Dorsolateral prefrontal cortex (tissue), 122 donors: ENCODE measurements at places on chromosomes 6 and 20.
A peak's percentile ranks its signal among the peaks of the same experiment; 100 is the strongest.

- DNase-seq = no peak
These were observed 28.2 kb upstream of the NOX3 start for GRCh38 chr6:155483858-155484257.

DNA sequence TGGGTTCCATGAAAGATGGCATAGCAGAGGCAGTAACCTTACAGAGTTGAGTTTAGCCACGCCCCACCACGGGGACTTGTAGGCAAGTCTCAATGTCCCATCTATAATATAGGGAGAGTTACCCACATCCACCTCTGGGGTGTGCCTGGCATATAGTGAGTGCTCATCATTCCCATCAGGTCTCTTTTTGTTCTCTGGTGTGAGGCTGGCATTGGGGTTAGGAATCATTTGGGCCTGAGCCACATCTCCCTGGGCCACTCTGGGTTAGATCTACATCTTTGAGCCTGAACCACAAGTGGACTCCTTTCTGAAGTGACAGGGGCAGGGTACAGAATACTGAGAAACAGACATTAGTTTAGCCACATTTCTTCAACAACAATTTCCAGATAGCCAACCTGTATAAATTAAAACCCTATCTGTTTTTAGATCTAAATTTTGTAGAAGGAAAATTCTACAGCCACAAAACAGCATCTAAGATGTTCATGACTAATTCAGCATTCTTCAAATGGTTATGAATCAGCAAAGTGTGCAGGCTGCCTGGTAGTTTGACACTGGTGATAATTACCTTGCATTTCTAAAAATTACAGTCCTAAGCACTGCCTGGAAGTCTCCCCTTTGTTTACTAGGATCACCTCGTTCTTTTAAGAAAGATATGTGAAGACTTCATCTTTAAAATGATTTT, 20.1 kb downstream of the RNF24 start:
- DNase-seq = no peak

DNA sequence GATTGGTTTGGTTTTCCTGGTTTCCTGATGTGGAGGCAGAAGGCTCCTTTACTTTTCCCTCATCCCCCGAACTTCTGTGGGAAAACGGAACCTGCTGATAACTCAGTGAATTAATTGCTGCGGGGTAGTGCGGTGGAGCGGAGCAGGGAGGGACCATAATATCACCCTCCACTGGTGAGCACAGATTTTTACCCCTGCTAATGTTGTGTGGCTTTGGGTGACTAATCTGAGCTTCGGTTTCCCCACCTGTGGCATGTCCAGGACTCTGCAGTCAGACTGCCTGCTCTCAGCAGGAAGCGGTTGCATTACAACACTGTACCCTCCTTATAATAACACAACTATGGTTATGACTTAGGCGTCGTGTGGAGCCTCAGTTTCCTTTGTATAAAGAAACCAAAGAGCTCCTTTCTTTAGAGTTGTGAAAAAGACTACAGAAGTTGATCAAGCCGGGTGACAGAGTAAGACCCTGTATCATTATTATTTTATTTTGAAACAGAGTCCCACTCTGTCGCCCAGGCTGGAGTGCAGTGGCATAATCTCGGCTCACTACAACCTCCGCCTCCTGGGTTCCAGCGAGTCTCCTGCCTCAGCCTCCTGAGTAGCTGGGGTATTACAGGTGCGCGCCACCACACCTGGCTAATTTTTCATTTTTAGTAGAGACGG, 2.2 kb upstream of the ID1 start:
- no peak for DNase-seq

DNA sequence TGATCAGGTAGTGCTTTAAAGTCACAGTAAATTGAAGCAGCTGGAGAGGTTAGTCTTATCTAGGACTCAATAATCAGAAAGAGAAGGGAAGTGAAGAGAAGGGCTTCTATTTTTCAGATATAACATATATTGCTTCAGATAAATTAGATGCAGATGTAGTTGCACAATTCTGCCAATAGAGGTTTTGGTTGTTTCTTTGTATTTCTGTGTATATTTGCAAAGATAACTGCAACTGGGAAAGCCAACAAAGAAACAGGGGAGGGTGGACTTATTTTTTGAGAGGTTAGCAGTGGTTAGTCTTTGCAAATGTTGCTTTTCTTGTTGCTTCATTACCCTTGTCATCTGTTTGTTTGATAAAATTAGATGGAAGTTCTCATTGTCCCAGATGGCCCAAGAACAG, 106.6 kb downstream of the ADGRG6 start:
- no peak for DNase-seq

DNA sequence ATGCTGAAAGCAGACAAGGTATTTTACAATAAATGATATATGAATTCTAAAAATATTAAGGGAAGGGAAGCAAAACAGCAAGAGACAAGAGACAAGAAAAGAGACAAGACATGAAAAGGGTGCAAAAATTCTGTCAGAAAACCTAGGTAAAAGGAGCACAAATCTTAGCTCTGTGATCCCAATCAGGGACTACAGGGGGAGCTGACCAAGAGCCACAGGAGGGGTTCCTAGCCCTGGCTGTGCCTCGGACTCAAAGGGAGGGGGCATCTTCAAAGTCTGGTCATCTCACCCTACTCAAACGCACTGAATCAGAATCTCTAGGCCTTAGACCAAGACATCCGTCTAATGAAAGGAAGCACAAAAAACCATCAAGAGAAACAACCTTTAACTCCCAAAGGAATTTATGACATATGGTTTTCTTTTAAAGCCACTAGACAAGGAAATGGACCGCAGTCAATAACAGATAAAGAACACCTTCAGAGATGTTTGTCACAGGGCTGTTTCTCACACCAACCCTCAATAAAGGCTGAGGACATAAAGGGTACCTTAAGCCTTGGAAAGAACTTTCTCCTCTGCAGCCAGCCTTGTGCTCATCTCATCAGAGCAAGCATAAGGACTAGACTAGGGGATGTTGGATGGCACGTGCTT, 130.4 kb upstream of the CDYL start:
- DNase-seq = no peak

DNA sequence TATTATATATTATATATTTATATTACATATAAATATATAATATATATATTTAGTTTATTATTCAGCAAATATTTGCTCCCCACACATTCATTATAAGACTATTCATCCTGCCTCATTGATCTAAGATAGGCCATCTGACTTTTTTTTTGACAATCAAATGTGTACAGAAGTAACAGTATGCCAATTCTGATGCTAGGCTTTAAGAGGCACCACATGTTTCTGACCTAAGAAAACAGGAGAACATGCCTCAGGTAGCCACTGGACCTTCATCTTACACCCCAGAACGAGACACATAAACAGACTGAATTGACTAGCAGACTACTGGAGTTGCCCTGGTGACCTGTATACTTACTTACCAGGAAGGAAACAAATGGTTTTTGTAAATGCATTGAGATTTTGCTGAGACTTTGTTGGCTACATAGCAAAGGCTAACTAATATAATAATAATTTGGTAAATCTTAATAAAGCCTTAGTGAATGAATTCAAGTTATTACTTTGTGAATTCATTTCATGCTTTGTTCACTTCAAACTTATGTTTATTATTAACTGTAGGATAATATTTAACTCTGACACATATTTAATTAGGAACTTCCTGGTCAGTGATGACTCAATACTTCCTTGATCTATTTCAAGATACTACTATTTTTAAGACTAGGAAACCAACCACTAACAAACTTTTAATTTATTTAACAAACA, 13.4 kb upstream of the MYO6 start:
- no peak for DNase-seq

- no peak for DNase-seq
These were observed 739 bp downstream of the B3GAT2 start for GRCh38 chr6:70956191-70956450.

DNA sequence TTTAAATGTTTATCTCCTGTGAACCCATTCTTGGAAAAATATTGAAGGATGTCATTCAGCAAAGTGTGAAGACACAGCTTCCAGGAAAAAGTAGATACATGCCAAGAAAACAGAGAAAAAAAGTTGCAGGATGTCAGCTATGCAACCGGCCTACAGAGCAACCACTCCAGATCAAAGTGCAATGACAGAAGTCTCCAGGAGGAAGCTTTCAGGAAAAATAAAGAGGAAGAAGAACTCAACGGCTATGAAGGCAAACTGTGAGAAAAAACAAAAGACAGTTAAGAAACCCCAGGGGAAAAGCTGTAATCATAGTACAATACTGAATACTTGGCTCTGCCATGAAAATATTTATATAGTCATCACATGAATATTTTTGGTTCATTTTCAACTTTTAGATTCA, 30.6 kb downstream of the REPS1 start:
- no peak for DNase-seq

DNA sequence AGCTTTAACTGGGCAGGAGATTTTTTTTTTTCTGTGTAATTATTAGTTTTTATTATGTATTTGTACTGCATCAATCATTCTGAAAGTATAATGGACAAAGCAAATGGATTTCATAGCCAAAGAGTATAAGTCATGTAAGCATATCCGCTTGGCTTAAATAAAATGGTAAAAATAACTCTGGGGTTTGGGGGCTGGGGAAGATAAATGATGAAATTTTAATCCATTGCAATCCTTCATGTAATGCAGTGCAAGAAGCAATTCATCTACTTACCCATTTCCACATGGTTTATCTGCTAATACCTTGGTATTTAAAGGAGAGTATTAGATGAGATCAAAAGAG, 781.4 kb downstream of the QKI start:
- no peak for DNase-seq

- DNase-seq = no peak
These were observed 2.7 kb upstream of the DLL1 start for GRCh38 chr6:170293341-170294231.

DNA sequence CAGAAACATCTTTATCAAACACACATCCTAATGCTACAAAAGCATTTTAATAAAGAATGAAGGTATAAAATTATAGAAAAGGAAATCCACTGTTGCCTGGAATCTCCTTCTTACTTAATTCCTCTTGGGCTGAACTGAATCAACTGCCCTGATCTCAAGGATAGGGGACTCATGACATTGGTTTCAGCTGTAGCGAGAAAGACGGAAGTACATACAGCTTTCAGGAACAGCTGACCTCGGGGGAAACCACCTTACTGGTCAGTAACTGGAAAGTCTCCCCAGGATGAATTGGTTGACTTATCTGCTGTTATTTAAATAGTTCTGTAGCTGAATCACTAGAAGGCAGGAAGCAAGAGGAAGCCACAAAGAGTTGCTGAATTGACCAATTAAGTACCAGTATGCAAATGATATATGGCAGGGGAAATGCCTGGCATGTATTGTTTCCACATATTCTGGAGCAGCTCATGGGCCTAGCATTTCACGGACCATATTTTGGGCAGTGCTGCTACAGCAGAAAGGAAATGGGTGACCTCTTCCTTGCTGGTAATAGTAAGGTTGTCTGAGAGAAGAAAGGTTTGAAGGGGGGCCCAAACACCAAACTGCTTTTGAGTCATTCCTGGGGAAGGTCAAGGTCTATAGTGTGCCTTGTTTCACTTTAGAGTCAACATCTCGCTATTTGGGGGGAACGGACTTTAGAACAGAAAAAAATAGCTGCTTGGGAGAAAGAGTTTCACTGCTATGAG, 43.7 kb upstream of the MAP7 start:
- DNase-seq = no peak

- no peak for DNase-seq
These were observed 77.0 kb downstream of the YTHDF1 start for GRCh38 chr20:63138855-63139341.

DNA sequence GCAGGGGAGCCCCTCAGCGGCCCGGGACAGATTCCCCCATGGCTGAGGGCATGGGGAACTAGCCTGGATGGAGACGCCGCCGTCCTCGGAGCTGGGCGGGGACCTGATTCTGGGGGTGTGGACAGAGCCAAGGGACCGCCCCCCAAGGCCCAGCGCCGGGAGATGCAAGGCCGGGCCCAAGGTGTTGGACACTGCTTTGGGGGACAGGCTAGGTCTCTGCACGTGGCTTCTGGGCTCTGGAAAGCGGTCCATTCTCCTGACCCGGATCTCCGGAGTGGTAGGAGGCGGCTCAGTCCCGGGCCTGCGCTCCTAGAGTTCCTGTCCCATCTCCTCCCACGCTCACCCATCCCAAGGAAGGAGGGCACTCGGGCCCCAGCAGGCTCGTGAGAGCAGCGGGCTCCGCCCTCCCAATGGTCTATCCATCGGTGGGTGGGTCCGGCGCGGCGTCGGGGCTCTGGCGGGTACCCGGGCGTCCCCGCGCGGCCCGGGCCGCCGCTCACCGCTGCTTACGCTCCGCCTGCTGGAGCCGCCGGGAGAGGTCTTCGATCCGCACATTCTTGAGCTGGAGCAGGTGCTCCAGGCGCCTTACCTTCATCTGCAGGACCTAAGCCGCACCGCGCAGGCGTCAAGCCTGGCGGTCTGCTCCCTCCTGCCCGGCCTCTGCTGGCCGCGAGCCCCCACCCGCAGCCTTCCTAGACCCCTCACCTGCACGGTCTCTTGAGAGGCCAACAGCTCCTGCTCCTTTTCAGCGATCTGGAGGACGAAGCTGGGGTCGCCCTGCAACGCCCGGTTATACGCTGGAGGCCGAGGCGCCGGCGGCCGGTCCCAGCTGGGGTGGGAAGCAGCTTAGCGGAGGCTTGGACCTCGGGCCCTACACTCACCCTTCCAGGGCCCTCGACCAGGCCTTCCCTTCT, 3.3 kb downstream of the SPEF1 start:
- peak; percentile 57 for DNase-seq

DNA sequence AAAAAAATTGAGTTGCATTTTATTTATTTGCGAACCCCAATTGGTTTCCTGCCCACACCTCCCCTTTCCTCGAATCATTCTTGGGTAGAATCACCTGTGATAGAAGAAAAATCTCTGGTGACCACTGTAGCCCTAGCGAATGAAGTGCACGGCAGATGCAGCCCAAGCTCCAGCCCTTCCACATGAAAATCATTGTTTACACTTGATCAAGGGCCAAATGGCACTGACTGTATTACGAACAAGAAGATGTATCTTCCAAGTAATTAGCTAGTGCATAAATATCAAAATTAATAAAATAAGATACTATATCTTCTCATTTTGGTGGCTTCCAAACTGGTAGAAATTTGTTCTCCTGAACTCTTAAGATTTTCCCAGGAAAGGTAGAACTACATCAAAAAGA, 93.4 kb upstream of the ARID1B start:
- no peak for DNase-seq

DNA sequence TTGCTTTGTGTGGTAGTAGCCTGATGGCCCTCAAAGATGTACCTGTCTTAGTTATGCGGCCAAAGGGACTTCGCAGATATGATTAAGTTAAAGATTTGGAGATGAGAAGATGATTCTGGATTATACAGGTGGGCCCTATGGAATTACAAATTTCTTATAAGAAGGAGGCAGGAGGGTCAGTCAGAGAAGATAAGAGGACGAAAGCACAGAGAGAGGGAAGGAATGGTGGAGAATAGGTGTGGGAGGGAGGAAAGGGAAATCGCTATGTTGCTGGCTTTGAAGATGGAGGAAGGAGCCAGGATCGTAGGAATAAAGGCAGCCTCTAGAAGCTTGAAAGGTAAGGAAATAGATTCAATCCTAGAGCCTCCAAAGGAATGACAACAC, 1.2 kb upstream of the TSPYL1 start:
- DNase-seq = no peak

- DNase-seq = peak; percentile 8
These were observed 24.9 kb downstream of the NPEPL1 start for GRCh38 chr20:58717278-58718091.

DNA sequence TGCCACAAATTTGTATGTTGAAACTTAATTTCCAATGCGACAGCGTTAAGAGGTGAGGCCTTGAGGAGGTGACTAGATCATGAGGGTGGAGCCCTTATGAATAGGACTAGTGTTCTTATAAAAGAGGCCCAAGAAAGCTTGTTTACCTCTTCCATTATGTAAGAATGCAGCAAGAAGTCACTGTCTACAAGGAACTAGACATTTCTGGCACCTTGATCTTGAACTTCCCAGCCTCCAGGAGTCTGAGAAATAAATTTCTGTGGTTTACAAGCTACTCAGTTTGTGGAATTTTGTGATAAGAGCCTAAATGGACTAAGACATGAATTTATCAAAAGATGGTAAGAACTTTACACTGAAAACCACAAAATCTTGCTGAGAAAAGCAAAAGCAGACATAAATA, 173.6 kb upstream of the SGK1 start:
- no peak for DNase-seq
